ENCODE measurements at places on chromosomes 7 and 10. TPM values are rescaled to one million over a fixed set of nuclear protein-coding genes. Genes with fewer than 3 reads are reported as not detected.

Gene ECHDC3
- 5.8 TPM for total RNA-seq

DNA sequence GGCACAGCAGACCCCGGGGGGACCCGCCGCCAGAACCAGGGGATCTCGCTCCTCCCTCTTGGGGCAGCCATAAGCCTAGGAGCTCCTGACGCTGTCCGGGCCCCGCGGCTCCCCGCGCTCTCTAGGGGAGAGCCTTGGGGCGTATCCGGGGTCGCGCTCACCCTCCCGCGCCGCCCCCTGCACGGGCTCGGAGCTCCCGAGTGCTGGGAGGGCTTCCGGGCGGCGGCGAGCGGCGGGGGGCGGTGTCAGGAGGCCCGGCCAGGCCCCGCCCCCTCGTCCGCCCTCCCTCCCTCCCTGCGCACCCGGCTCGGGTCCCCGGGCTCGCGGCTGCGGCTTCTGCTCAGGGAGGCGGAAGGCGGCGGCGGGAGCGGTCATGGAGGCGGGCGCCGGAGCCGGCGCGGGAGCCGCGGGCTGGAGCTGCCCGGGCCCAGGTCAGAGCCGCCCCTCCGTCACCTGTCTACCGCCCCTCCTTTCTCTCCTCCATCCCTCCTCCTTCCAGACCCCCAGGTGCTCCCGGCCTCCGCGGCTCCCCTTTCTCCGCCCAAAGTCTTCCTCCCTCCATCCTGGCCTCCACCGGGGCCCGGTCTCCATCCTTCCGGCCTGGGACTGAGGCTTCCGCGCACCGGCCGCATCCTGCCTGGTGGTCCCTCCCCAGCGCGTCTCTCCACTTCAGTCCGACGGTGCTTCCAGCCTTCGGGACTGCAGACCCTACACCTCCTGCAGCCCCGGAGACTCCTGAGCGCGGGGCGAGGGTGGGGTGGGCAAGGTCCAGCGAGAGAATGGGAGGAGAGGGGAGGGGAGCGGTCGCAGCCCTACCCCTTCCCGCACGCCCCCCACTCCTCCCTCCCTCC, at the start of gene CCDC136:
Gene CCDC136 (plus strand): TSS at position 848 of the 851 bp plus-strand sequence. CDS start 444 bp downstream, outside the sequence.
- no peak for DNase-seq

Gene LRRN3
- total RNA-seq = 0.15 TPM

GRCh38 chr7:145643981-145644380, 472.6 kb upstream of the CNTNAP2 start:
- no peak for DNase-seq

- no peak for DNase-seq
Observed at GRCh38 chr7:77349141-77349540, 67.0 kb downstream of the GSAP start.

All from Panc1 (cell line).